ENCODE measurements at places on chromosomes 11 and 22. TPM values are rescaled to one million over a fixed set of nuclear protein-coding genes. Genes with fewer than 3 reads are reported as not detected.

APOA5 gene
- total RNA-seq = not detected

CRYAB gene
- total RNA-seq = 1,238 TPM

CYTH4 gene
- total RNA-seq = 40.0 TPM

CD3E gene
- total RNA-seq = 2.5 TPM

DNA sequence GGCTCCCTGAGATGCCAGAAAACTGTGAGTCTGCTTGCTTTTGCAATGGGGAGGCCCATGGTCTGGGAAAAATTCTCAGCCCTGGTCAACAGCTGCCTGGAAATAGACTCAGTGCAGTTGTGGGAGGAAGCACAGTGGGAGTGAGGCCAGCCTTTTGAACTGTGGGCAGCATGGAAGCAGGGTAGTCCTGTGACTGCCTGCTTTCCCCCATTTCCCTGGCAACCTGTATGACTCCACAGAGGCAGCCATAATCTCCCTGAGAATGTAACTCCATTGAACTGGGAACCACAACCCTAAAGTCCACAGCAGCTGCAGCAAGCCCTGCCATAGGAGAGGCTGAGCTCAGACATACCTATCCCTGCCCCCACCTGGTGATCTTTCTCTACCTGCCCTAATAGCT lies 494.6 kb upstream of the FAT3 start:
- DNase-seq = no peak

GRCh38 chr11:19727246-19727645 lies 14.6 kb downstream of the NAV2 start:
- DNase-seq = no peak

All from sciatic nerve (tissue), 2 donors.